ENCODE measurements at places on chromosomes 3 and 15.

- no peak for DNase-seq
Measured at GRCh38 chr3:162610261-162610660, 1113.7 kb downstream of the OTOL1 start.

DNA sequence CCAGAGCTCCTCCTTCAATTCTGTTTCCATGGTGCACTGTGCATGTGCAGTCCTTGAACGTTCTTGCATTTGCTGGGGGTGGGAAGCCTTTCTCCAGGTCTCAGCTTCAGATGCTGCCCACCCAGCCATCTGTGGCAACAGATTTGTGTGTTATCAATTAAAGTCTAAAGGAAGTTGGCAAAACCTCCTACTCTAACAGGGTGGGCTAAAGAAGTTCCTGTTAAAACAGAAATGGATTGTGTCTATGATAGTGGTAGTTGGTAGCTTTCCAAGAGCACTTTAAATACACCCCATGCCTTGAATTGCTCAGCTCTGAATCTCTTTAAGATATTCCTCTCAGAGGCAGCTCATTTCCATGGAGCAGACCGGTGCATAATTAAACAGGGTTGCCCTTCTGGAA lies 488.0 kb upstream of the SUCLG2 start:
- no peak for DNase-seq

- no peak for DNase-seq
Measured at GRCh38 chr3:53161450-53161819, 426 bp downstream of the PRKCD start.

DNA sequence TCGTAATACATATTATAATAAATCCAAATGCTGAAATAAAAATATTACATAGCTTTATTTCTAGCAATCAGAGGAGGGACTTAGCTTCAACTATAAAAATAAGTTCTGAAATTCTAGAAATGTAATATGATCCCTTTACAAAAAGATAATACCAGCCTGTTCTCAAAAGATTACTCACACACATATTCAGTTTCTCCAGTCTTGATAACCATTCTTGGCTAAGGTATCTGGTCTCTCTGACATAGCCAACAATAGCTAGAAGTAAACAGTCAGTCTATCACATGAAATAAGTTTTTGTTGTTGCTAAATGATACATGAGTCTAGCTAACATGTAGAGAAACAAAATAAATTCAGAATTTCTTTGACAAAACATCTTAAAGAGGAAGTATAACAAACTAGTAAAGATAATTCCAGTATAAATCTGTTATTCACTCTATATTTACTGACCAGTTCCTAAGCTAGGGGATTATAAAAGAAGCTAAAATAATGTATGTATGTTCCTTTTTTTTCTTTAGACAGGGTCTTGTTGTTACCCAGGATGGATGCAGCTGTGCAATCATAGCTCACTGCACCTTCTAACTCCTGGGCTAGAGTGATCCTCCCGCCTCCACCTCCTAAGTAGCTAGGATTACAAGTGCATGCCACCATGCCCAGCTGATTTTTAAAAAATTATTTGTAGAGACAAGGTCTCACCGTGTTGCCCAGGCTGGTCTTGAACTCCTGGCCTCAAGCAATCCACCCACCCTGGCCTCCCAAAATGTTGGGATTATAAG lies 170.6 kb downstream of the TBL1XR1 start:
- peak; percentile 36 for DNase-seq

GRCh38 chr3:112273536-112273935 lies 20.5 kb downstream of the SLC9C1 start:
- DNase-seq, result no peak

GRCh38 chr15:42264795-42265194 lies 8.2 kb upstream of the GANC start:
- no peak for DNase-seq

All from M059J (cell line).